ENCODE measurements at places on chromosomes 12 and 14. TPM values are rescaled to one million over a fixed set of nuclear protein-coding genes. Genes with fewer than 3 reads are reported as not detected.

The CISTR gene
- not detected for polyA plus RNA-seq

The CDKN3 gene
- 6.6 TPM for polyA plus RNA-seq

The KRT6C gene
- polyA plus RNA-seq = not detected

The IGFBP6 gene
- 337 TPM for polyA plus RNA-seq

The OAS3 gene
- polyA plus RNA-seq = 6.8 TPM

The SIX1 gene
- polyA plus RNA-seq = 0.24 TPM

The PTHLH gene
- not detected for polyA plus RNA-seq

The KLHL33 gene
- 0.13 TPM for polyA plus RNA-seq

DNA sequence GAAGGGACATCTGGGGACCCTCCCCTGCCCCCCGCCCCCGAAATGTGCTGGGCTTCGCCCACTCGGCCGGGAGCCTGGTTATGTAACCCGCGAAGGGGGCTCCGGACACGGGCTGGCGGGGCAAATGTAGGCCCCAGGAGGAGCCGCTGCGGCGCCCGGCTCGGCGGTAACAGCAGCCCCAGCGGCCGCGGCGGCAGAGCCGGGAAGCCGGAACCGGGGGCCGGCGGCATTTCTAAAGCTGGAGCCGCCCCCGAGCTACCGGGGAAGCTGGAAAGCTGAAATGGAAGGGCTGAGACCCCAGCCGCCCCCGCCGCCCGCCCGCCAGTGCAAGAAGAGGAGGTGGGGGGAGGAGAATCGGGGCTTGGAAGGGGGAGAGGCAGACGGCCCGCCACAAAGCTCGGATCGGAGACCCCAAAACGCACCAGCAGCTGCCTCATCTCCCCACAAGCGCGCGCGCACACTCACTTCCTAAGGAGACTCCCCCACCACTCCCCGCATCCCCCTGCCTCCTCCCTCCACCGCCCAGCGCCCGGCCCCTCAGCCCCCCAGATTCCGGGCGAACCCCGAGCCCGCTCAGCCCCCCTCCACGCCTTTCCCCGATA is 1.5 kb downstream of the KDM2B start:
- no peaks in the 10 kb centered on the region for H3K36me3 ChIP-seq
- no peaks in the 10 kb centered on the region for H3K27me3 ChIP-seq
- H3K4me3 ChIP-seq = peak overlapping the region; percentile 6
- H3K27ac ChIP-seq = no peak overlapping the region
- H3K4me1 ChIP-seq = peaks cover 54% of the 10 kb centered on the region

GRCh38 chr12:130948751-130949150 is 5.0 kb upstream of the ADGRD1 start:
- no peaks in the 10 kb centered on the region for H3K36me3 ChIP-seq
- no peak for DNase-seq
- H3K27me3 ChIP-seq = no peaks in the 10 kb centered on the region
- H3K27ac ChIP-seq = no peak overlapping the region
- H3K4me3 ChIP-seq = no peak overlapping the region

- H3K36me3 ChIP-seq = peaks cover 24% of the 10 kb centered on the region
- H3K27me3 ChIP-seq = no peaks in the 10 kb centered on the region
These were observed 35.0 kb downstream of the ZNF664 start for GRCh38 chr12:124007826-124008570.

DNA sequence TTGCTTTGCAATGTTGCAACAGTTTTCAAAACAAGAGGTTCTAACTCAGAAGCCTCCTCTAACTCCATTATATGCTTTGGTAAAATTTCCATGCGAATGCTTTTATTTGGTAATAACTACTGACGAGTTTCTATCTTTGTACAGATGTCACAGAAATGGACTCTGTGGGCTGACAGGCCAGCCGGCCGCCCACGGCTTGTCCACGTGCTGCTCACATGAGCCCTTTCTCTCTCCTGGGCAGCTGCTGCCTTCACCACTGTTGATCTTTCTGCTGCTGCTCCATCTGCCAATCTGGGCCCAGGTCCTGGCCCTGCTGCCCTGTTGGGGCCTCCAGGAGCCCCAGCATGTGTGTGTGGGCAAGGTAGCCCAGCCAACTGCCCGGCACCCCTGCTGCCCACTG is 168.2 kb upstream of the TMEM132C start:
- no peaks in the 10 kb centered on the region for H3K36me3 ChIP-seq
- H3K27ac ChIP-seq = no peak overlapping the region
- H3K4me3 ChIP-seq = no peak overlapping the region
- no peaks in the 10 kb centered on the region for H3K4me1 ChIP-seq
- no peaks in the 10 kb centered on the region for H3K27me3 ChIP-seq
- DNase-seq = no peak

GRCh38 chr12:56146492-56147460 is 5.6 kb upstream of the MYL6B start:
- peak; percentile 87 for DNase-seq

DNA sequence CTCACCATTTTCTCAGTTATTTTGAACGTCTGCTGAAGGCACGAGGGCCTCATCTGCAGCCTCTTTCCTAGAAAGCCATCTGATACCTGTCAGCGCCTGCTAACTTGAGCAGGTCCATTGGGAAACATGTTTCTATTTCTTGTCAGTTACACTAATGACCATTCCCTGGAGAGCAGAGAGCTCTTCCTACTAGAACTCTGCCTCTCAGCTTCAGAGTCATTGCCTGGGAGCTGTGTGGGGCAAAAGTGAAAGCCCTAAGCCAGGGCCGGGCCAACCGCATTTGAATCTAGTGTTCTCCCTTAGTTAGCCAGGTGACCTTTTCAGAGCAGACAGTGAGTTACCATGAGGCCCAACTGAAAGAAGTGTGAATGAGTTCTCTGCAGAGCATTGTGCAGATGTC is 135.8 kb downstream of the EML1 start:
- H3K4me3 ChIP-seq = no peak overlapping the region
- H3K36me3 ChIP-seq = no peaks in the 10 kb centered on the region
- no peaks in the 10 kb centered on the region for H3K27me3 ChIP-seq
- no peak for DNase-seq
- H3K27ac ChIP-seq = no peak overlapping the region

- no peaks in the 10 kb centered on the region for H3K27me3 ChIP-seq
- no peak for DNase-seq
- H3K4me1 ChIP-seq = no peaks in the 10 kb centered on the region
These were observed 164.1 kb upstream of the EEA1 start for GRCh38 chr12:93093243-93093642.

DNA sequence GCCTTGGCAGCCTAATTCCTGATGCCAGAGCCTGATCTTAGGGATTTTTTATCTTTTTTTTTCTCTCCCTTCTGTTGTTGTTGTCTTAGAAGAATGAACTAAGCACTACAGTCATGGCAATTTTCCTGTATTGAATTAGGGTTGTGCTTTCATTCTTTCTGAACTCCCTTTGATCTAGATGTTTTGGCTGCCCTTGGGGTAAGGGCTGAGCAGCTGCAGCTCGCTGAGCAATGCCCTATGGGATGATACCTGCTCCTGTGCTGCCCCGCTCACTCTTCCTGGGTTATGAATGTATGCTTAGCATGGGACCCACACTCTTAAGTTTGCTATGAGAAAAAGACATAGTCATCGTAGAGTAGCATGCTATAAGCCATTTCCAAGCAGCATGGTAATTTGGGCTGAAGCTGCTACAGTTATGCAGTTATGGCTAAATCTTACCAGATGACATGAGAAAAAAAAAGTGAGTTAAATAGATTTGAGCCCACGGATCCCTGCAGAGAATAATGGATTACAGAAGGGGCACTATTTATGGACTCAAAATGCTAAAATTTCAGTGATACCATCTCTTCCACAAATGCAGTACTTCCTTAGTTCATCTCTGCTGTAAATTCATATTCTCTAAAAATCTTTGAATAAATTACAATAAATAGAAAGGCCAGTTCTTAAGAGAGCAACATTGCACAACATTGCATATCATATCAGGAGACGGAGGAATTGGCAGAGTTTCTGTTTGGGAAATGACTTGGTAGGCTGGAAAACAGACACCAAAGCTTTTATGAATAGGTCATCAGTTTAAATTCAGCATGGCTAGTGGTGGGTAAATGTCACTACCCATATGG is 79.2 kb upstream of the PTHLH start:
- H3K4me1 ChIP-seq = no peaks in the 10 kb centered on the region
- no peak overlapping the region for H3K27ac ChIP-seq
- no peaks in the 10 kb centered on the region for H3K36me3 ChIP-seq
- no peak for DNase-seq
- H3K27me3 ChIP-seq = no peaks in the 10 kb centered on the region
- H3K4me3 ChIP-seq = no peak overlapping the region

- no peak for DNase-seq
- no peaks in the 10 kb centered on the region for H3K4me1 ChIP-seq
- no peaks in the 10 kb centered on the region for H3K27me3 ChIP-seq
- H3K4me3 ChIP-seq = no peak overlapping the region
These were observed 134.2 kb downstream of the RPS29 start for GRCh38 chr14:49451938-49452337.

DNA sequence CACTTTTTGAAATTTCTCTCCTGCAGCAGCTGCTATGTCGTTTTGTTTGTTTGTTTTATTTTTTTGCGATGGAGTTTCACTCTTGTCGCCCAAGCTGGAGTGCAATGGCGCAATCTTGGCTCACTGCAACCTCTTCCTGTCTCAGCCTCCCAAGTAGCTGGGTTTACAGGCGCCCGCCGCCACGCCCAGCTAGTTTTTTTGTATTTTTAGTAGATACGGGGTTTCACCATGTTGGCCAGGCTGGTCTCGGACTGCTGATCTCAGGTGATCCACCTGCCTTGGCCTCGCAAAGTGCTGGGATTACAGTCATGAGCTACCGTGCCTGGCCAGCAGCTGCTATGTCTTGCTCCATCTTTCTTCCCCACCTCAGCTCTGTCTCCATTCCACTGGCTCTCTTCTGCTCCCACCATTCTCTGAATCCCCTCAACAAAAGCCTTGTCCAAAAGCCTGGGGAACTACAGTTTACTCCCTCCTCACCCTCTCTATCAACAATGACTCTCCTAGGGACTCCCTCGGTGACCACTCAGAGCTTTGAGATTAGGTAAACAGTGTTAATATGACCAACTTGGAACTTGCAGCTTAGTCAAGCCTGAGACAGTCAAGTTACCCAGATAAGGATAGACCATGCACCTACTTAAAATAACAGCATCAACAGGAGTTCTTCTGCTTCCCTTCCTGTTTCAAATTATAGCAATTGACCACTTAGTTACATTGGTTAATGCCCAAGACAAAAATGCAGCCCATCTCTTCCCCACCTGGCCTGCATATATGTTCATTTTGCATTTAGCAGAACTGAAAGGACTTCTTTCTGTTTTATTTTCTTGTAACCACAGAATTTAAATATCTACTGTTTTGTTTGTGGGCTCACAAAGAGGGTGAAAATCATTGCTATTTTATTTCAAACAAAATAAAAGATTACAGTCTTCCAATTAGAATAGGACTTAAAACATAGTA is 189.0 kb upstream of the AMIGO2 start:
- H3K4me1 ChIP-seq = no peaks in the 10 kb centered on the region
- no peak overlapping the region for H3K4me3 ChIP-seq
- H3K27ac ChIP-seq = no peak overlapping the region
- no peaks in the 10 kb centered on the region for H3K36me3 ChIP-seq
- H3K27me3 ChIP-seq = no peaks in the 10 kb centered on the region
- DNase-seq = no peak

GRCh38 chr12:56931474-56931978 is 2.7 kb downstream of the SDR9C7 start:
- peaks cover 16% of the 10 kb centered on the region for H3K4me1 ChIP-seq
- H3K4me3 ChIP-seq = no peak overlapping the region
- no peak for DNase-seq
- no peak overlapping the region for H3K27ac ChIP-seq

- DNase-seq = no peak
- no peaks in the 10 kb centered on the region for H3K27me3 ChIP-seq
- no peak overlapping the region for H3K4me3 ChIP-seq
- no peak overlapping the region for H3K27ac ChIP-seq
- no peaks in the 10 kb centered on the region for H3K36me3 ChIP-seq
These were observed 131.3 kb downstream of the PTPRO start for GRCh38 chr12:15453613-15454012.

GRCh38 chr14:100065111-100065871 is at the start of gene EVL:
Gene EVL (plus strand): TSS chr14:100065422. CDS start chr14:100065501, 79 bp downstream.
- peak within 1 kb of the TSS; percentile 15 for H3K27ac ChIP-seq
- H3K36me3 ChIP-seq = no peaks in the 10 kb centered on the region
- H3K4me3 ChIP-seq = no peak within 1 kb of the TSS
- peaks cover 5% of the 10 kb centered on the region for H3K4me1 ChIP-seq
- no peaks in the 10 kb centered on the region for H3K27me3 ChIP-seq

DNA sequence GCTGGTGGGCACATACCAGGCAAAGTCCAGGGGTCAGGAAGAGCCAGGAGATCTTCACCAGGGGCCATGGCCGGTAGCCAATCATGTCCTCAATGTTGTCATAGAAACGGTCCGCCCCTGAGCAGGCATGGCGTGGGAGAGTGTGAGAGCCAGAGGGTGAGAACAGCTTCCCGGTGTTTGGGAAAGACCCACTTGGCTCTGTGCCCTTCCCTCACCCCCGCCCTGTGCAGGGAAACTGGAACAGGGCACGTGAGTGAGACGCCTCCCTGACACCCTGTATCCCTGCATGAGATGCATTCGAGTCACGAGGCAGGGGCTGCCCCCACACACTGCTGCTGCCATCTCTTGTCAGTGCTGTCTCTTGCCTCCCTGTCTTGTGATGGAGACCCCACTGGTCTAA is 20.7 kb downstream of the SLC6A12 start:
- no peak for DNase-seq
- no peaks in the 10 kb centered on the region for H3K27me3 ChIP-seq
- H3K36me3 ChIP-seq = no peaks in the 10 kb centered on the region
- no peak overlapping the region for H3K4me3 ChIP-seq
- H3K4me1 ChIP-seq = peaks cover 4% of the 10 kb centered on the region
- H3K27ac ChIP-seq = no peak overlapping the region

DNA sequence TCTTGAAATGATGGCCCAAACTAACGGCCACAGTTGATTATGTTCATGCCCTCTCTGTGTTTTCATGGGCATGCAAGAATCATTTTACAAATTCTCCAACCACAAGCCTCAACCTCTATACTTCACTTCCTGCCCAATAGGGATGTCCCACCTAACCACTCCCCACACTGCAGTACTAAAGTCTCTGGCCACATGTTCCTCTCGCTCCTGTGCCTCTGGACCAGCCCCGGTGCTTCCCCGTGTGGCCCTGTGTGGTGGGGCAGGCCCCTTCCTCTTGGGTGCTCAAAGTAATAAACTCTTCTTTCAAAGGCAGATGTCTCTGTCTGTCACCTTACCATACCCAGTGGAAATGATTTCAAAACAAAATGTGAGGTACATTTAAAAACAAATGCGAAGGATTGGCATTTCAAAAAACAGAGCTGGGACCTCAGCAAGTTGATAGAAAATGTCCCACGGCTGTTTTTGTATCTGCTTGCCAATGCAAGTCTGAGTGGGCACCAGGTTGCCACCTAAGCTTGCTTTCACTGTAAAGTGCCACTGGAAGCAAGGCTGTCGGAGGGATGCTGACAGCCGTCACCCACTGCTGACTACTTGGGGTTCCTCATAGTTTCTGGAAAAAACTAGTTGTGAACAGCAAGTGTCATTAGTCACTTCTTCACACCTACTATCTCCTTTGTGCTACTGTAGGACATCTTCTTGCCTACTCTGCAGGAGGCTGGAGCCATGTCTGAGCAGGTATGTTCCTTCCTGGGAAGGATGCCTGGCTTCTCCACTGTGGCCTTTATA is 8.2 kb upstream of the SERPINA11 start:
- H3K27ac ChIP-seq = no peak overlapping the region
- no peaks in the 10 kb centered on the region for H3K27me3 ChIP-seq
